ENCODE measurements at places on chromosomes 7 and 10. TPM values are rescaled to one million over a fixed set of nuclear protein-coding genes. Genes with fewer than 3 reads are reported as not detected.

ZKSCAN5 gene
- total RNA-seq = 6.7 TPM

EPC1 gene
- 7.5 TPM for total RNA-seq

TMEM213 gene
- not detected for total RNA-seq

ZP3 gene
- total RNA-seq = 21.8 TPM

ARHGEF35 gene
- total RNA-seq = 4.8 TPM

MAPK8 gene
- 93.7 TPM for total RNA-seq

DNA sequence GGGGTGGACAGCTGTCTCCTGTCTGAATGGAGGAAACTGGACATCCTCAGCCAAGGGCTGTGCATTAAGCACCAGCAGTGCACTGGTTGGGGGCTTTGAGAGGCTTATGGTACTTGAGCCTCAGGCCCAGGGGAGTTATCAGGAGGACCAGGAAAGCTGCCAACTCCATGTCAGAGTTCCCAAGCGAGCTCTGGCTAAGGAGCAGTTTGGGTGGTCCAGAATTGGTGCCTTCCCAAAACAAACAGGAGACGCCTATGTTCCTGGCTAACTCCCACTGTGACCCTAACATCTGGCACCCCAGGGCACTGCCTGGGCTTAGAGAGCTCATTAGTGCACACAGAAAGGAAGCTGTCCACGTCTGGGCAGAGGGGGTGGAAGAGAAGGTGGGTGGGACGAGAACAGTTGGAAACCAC, 408.6 kb upstream of the NPVF start:
- no peak for DNase-seq

DNA sequence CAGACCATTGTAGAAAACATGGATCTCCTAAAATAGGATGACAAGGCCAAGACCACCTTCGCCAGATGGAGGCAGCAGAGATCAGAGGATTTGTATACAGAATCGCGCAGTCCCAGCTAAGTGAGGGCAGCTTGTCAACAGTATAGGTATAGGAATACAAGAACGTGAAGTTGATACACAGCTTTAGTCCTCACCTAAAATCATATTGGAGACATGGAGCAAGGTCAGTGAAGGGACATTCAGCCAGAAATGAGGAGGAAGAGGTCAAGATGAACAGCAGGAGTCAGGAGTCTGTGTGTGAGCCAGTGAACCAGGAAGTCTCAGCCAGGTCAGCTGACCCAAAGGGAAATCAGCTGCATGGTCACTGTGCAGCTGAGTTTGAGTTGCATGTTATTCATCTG, 263.4 kb upstream of the PRKCQ start:
- DNase-seq = no peak

DNA sequence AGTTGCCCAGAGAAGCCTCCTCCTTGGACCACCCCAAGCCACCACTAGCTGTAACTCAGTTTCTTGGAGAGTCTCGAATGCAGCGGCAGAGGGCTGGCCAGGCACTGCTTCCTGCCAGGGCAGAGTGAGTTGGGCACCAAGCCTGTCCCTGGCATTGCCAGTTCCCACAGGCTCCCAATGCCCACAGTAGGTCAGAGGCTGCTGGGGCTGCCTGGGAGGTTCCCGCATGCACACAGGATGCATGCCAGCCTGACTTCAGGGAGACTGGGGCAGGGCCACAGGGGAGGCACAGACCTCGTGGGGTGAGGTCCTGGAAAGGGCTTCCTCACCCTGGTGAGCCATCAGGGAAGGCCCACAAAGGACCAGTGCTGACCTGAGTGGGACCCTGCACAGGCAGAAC, 152.8 kb downstream of the ZNF248 start:
- DNase-seq = no peak

- no peak for DNase-seq
Measured at GRCh38 chr7:94647295-94647694, 8.6 kb downstream of the SGCE start.

- DNase-seq = no peak
Measured at GRCh38 chr7:155860461-155860839, 48.2 kb upstream of the SHH start.

GRCh38 chr10:80187060-80187459, 18.3 kb downstream of the ANXA11 start:
- no peak for DNase-seq

GRCh38 chr10:98446151-98446660, 529 bp downstream of the HPS1 start:
- no peak for DNase-seq

GRCh38 chr10:96992721-96993120, 160.6 kb downstream of the LCOR start:
- DNase-seq = no peak

DNA sequence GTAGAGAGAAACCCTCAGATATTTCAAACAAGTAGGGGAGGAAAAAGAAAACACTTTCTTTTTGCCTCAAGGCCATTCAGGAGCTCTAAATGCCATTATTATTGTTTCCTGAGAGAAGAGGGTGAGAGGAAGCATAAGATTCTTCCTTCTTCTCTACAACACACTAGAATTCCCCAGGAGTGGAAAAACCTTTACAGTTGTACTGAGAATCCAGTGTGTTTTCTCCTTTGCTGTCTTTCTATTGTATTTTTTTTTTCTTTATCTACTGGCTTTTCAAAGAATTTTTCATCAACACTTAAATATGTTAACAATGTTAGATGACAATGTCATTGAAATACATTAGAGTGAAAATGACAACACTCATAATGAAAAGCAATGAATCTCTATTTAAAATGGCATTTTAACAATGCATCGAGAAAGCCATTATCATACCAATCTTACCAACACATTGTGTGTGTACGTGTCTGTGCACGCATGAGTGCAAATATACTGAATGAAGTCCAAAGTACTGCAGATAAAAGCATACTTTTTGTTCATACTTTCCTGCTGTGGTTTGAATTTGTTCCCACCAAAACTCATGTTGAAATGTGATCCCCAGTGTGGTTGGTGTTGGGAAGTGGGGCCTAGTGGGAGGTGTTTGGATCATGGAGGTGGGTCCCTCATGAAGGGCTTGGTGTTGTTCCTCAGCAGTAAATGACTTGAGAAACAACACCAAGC, 24.2 kb upstream of the MACC1 start:
- DNase-seq = peak; percentile 96

DNA sequence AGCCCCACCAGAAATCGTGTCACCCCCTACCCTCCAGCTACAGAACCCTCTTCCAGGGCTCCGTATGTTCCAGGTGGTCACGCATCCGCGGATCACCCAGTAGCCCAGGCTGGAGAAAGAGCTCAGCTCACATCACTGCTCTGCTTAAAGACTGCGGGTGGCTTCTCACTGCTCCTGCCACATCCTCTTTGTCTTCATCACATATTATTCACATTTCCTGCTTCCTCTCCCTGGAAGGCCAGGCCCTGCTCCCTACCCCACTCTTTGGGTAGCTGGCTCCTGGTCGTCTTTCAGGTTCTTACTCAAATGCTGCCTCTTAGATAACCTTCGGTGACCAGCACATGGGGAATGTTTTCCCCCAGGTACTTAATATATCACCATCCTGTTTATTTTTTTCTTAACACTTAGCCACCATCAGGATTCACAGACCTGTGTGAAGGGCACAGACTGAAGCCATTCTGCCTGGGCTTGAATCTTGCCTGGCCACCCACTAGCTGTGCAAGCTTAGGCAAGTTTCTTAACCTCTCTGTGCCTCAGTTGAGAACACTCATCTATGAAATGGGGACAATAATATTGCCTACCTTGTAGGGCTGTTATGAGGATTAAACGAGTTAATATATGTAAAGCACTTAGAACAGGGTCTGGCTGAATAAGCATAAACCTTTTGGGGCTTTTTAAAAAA, 307.8 kb downstream of the PRPF18 start:
- DNase-seq = no peak

- peak; percentile 66 for DNase-seq
Measured at GRCh38 chr7:101743241-101743994, 74.0 kb upstream of the CUX1 start.

DNA sequence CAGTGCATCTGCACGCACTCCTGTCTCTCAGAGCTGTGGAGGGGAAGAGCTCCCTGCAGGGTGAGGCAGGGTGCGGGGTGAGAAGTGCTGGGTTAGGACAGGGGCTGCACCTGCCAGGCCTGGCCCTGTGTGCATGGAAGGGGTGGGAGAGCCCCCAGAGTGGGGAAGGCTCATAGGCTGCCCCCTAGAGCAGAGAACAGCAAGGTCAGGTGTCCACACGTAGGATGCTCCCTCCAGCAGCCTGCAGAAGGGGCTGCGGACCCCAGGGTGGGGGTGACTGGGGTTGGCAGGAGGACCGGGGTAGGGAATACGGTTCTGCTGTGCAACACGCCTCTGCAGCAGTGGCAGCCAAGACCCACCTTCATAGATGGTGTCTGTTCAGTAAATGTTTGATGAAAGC, 208.6 kb downstream of the PTPRN2 start:
- no peak for DNase-seq

- peak; percentile 86 for DNase-seq
Measured at GRCh38 chr7:141071260-141071854, 2.5 kb upstream of the TMEM178B start.

DNA sequence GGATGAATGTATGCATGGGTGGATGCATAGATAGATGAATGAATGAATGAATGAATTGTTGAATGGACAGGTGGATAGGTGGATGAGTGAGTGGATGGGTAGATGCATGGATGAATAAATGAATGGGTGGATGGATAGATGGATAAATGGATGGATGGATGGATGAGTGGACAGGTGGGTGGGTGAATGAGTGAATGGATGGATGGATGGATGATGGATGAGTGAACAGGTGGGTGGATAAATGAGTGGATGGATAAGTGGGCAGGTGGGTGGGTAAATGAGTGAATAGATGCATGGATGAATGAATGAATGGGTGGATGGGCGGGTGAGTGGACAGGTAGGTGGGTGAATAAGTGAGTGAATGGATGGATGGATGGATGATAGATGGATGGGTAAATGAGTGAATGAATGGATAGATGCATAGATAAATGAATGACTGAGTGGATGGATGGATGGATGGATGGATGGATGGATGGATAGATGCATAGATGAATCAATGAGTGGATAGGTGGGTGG, 72.6 kb downstream of the MYL10 start:
- DNase-seq = no peak

GRCh38 chr7:108384716-108385483, 71.3 kb downstream of the NRCAM start:
- DNase-seq = peak; percentile 18

- DNase-seq = peak; percentile 92
Measured at GRCh38 chr7:80918909-80919721, at the start of gene SEMA3C. TSS of gene SEMA3C (minus strand) at chr7:80919051. CDS start at chr7:80916781, 2,270 bp downstream.

- no peak for DNase-seq
Measured at GRCh38 chr7:28070297-28071055, 110.1 kb downstream of the JAZF1 start.

DNA sequence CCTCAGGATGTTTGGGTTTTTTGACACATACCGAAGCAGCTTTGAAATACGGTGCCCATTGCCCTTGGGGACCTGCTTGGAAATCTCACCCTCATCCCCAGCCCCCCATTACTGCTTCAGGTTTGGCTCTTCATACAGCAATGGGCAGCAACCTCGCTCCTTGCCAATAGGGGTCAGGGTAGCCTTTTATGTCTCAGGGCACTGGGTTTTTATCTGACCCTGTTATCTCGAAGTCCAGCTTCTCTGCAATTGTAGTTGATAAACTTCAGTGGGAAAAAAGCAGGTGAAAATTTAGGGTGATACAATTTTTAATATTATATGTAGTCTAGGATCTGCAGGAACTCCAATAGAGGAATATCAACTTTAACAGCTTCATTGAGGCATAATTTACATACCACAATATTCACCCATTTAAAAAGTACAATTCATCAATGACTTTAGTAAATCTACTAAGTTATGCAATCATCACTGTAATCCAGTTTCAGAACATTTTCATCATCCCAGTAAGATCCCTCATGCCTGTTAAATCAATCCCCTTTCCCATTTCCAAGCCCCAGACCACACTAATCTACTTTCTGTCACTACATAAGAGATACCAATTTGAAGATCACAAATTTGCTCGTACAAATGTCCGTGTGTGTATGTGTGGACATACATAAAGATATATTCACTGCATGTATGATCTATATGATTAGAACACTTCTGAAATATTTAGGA, 386.2 kb downstream of the KCNMA1 start:
- DNase-seq = peak; percentile 40

DNA sequence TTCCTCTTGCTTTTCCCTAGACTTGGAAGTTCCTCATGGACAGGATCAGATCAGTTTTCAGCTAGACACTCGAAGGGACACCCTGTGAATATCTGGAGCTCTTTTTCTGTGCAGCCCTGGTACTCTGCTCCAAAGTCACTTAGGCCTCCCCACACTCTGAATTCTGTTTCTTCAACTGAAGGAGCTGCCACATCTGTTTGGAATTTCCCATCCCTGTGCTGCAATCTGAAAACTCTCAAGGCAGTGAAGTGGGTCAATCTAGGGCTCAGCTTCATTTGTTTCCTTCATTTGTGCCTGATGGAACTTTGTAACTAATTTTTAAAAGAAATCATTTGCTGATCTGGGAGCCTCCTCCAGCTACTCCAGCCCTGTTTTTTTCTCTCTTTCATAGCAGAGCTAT, 9.6 kb downstream of the EPC1 start:
- no peak for DNase-seq

DNA sequence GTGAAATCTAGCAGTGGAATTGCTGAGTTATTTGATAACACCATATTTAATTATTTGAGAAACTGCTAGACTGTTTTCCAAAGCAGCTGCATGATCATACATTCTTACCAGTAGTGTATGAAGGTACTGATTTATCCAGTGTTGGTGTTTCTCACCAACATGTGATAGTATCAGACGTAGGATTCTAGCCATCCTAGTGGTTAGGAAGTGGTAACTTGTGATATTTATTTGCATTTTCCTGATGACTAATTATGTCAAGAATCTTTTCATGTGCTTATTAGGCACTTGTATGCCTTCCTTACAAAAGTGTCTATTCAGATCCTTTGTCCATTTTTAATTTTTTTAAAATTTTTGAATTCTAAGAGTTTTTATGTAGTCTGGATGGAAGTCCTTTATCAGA, 54.2 kb upstream of the PLXDC2 start:
- no peak for DNase-seq

Data from Caki2 (cell line).